ENCODE measurements at places on chromosomes 2 and 18. TPM values are rescaled to one million over a fixed set of nuclear protein-coding genes. Genes with fewer than 3 reads are reported as not detected.

The RABL2A gene
- total RNA-seq: 11.4 TPM

The CAPN14 gene
- total RNA-seq: 0.10 TPM

The DCC gene
- total RNA-seq: 0.42 TPM

DNA sequence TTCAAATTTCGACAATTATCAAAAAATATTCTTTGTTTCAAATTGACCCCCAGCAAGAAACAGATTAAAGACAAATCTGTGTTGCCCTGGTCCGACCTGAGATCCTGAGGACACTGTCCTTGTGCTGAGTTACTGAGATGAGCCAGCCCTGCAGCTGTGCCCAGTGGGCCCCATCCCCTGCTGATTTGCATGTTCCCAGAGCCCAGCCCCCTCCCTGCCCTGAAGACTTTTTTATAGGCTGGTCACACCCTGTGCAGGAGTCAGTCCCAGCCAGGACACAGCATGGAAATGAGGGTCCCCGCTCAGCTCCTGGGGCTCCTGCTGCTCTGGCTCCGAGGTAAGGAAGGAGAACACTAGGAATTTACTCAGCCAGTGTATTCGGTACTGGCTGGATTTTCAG is 31.4 kb upstream of the ZNG1B start:
- DNase-seq: no peak

- no peak for DNase-seq
Measured at GRCh38 chr2:162490052-162490717, 146.3 kb downstream of the GCA start.

DNA sequence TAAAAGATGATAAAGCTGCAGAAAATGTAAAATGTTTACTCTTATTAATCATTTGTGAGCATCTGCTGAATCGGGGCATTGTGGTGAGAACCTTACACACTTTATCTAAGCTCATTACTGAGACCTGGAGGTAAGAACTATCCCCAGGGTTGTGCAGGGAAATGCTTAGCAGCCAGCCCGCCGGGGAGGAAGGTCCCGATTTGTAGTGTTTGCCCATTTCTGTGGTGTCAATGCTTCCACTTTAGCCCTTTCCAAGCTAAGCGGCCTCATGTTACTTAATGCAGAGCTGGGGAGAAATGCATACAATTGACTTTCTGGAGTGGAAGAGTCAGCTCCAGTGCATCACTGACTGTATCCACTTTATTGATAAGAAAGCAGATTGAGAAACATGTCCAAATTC is 20.8 kb upstream of the KCNK3 start:
- DNase-seq: peak; percentile 57

The CSRNP3 gene
- 0.51 TPM for total RNA-seq

The LPIN2 gene
- total RNA-seq: 29.0 TPM

DNA sequence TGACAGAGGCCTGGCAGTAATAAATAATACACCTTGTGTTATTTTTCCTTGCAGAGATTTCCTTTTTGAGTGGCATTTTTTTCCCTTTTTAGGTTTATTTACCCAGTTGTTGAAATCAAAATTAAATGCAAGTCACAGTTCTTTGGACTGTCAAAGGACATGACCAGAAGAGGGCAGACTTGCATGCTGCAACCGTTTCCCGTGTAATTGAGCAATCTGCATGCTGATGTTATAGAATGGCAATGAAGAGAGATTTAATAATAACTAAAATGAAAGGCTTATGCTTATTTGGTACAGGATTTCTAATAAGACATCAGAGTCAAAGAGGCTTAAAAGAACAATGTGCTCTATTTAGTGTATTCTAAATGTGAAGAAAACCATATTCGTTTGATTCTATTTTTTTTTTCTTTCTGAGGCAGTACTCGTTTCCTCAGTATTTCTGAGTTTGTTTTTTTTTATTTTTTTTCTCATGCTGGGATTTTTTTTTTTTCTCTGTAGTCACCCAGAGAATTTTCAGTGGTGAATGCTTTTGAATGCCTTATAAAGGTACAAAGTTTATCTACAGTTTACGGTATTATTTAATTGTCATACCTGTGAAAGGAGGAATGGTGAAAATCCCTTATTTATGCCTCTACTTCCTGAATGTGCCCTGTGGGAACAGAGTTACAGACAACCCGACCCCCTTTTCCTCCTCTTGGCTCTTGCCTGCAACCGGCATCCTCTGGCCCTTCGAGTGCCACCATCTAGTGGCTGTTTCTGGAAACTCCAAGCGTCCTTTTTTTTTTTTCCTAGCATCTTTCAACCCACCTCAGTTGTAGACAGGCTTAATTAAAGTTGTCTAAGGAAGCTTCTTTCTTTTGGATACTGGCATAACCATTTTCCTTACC is 368.5 kb downstream of the LRRTM1 start:
- no peak for DNase-seq

- DNase-seq: no peak
Measured at GRCh38 chr2:105834931-105835330, 90.2 kb downstream of the NCK2 start.

- DNase-seq: no peak
Measured at GRCh38 chr2:84969511-84970209, 1.3 kb upstream of the KCMF1 start.

- no peak for DNase-seq
Measured at GRCh38 chr2:153354377-153354776, 124.2 kb downstream of the RPRM start.

GRCh38 chr18:13973061-13973575 is 57.8 kb upstream of the MC2R start:
- no peak for DNase-seq

The C2orf74 gene
- 6.9 TPM for total RNA-seq

DNA sequence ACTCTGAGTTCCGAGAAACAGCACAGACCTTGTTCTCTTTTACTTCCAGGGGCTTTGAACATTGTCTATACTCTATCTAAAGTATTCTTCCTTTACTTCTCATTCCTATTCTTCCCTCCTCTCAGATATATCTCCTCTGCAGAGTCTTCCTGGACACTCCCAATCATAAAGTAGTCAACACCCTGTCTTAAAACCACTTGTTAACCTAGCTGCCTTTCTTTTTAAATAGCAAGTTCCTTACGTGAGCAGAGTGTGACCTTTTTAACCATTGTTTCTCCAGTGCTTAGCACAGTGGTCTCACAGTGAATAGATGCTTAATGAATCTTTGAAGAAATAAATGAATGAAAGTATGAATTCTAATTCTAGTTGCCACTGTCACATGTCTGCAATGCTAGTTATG is 47.4 kb downstream of the PTRHD1 start:
- no peak for DNase-seq

DNA sequence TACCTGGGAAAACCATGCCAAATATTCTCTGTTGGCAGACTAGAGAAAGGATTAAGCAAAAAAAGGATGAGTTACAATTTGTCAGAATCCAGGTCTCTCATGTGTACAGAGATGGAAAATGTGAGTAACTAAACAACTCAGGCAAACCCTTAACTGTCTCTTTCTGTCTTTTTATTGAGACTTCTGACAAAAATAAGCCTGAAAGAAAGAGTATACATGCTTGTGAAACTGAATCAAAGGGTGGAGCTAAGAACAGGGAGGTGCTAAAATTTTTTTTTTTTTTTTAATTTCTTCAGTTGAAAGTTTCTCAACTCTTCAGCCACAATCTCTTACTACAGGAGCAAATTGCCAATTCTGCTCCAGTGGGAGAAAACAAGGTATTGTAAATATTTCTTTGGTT is at the start of gene SERPINB10:
Gene SERPINB10, plus strand, starts transcription at position 295 of the 400 bp plus-strand sequence. CDS start 7,553 bp downstream, outside the sequence.
- no peak for DNase-seq

DNA sequence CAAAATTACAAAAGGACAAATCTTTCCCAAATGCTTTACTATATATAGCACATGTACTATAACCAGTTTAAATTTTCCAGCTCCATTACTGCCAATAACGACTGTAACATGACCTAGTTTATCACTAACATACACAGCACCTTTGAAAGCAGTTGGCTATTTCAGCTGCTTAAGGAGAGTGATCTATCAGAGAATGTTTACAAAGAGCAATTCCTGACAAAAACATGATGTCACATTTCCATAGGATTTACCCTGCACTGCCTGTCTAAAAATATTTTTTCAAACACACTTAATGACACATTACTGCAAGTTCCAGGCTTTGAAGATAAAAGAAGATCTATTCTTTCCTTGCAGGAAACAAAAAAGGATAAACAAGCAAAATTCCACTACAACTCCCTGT is 40.6 kb downstream of the ZNF516 start:
- no peak for DNase-seq

The ADGRF3 gene
- total RNA-seq: 0.19 TPM

- DNase-seq: no peak
Measured at GRCh38 chr2:163626639-163627109, 109.1 kb downstream of the FIGN start.

GRCh38 chr2:7992612-7993602 is 688.9 kb upstream of the ID2 start:
- no peak for DNase-seq

- DNase-seq: no peak
Measured at GRCh38 chr18:49411928-49412327, 48.5 kb downstream of the DYM start.

All from mesenteric fat pad (tissue), 1 donor.